ENCODE measurements at places on chromosomes 7 and 10.

- DNase-seq: no peak
Measured at GRCh38 chr10:107686095-107686494, 521.6 kb upstream of the SORCS1 start.

DNA sequence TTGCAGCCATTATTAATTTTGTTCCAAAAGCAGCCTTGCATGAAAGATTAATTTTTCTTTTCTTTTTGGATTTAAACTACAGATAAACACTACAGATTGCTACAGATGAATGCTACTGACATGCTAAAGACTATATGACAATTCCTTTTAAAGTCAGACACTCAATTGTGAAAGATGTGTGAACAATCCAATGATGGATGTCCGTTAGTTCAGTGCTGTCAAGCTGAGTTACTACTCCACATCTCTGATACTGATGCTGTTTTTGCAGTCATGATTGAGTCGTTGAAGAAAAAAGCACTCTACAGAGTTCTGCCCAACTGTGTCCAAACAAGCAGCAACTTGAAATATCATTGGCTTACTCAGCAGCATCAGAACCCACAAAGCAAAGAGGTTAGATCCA is 146.8 kb downstream of the OTUD1 start:
- DNase-seq: no peak

- DNase-seq: peak; percentile 84
Measured at GRCh38 chr7:65216469-65216868, 157.2 kb upstream of the ZNF92 start.

DNA sequence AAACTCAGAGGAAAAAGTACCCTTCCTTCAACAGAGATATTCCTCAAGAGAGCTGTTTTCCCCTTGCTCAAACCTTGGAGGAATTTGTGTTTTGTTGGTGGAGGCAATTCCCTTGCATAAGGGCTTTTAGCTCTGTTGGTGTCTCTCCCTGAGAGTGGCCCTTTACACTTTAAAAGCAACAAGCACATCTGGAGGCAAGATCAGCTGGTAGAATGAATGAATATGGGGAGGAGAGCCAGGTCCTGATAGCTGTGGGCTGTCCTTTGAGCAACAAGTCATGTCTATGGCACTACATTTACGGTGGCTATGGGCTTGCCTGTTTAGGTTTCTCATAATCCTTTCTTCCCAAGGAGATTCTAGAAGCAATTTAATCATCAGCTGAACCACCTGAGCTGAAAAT is 384.0 kb downstream of the SORCS3 start:
- no peak for DNase-seq

DNA sequence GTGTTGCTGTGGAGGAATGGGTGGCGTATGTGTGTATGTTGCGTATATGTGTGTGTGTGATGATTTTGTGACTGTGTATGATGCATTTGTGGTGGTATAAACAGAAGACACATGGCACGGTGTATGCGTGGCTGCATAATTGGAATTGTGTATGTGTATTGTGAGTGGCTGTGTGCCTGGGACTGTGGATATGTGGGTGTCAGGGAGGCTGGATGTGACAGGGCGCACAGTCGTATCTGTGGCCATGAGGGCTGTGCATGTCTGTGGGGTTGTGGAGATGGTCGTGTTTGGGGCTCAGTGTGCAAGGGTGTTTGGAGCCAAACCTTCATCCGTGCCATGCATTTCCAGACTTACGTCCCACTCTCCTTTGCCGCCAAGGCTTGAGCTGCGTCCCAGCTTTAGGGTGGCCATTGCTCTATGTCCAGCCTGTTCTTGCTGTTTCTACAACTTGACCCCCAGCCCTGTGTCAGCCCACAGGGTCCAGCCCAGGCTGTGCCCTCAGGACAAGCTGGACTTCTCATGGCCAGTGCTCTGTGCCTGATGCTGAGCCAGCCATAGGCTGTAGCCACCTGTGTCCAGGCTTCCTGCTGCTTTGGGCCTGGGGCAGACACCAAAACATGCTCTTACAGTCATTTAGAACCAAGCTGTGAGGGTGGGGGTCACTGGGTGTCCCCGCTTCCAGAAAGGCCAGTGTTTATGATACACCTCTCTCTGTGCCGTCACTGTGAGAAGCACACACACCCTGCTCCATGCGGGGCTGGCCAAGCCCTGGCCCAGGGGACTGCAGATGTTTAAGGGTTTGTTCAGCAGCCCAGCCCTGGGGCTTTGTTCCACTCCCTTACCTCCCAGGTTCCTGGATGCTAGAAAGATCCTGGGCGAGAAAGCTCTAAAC is 127.6 kb downstream of the NEURL1 start:
- DNase-seq: no peak

- DNase-seq: no peak
Measured at GRCh38 chr10:60823324-60823723, 45.0 kb downstream of the CDK1 start.

GRCh38 chr7:30837581-30837980 is 66.4 kb downstream of the MINDY4 start:
- DNase-seq: no peak

DNA sequence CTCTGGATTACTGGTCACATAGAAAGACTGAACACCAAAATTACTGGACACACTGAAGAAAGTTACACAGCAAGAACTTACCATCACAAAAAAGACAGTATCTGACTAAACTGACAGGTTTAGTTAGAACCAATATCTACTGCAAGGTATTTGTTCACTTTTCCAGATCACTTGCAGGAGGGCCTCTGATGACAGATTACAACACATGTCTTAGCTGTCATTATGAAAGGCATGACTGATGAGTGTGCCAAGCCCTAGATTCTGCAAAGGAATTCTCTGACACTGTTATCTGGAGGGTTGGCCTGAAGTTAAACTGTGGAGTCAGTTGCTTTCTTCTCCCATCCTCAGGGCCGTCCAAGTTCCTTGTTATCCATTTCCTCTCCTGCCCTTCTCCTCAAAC is 242.7 kb downstream of the KIF20B start:
- DNase-seq: no peak

DNA sequence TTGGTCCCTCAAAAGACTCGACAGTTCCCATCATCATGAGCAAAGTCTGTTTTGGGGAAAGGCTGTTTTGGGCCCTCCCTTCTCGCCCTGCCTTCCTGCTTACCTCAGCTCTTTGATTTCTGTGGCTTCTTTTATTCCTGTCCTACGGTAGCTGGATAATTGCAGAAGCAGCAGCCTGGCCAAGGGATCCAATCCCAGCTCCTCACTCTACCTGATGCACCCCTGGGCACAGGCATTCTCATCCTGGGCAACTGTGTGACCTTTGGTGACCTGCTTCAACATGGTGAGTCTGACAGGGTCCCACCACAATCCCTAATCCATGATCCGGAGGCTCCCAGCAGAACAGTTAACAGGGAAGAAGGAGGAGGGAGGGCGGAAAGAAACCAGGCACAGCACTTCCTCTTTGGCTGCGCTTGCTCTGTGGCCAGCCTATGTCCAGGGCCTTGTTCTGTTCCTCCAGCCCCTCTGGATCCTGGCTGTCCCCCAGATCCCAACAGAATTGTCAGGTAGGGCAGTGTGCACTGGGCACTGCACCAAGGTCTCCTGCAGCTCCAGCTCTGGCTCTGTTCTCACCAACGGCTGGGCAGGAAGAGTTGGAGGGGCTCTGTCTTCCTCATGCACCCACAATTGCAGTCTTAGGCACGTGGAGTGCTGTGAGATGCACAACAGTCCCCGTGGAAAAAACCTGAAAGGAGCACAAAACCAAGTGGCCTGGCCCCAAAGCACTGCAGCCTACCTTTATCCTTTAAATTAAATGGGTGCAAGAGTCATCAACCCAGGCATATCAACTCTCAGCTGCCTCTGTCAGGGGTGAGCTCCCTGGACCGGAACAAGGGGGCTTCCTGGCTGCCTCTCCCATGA is 144.4 kb downstream of the PTPN20 start:
- no peak for DNase-seq

- no peak for DNase-seq
Measured at GRCh38 chr10:52703451-52703850, 69.1 kb downstream of the MBL2 start.

DNA sequence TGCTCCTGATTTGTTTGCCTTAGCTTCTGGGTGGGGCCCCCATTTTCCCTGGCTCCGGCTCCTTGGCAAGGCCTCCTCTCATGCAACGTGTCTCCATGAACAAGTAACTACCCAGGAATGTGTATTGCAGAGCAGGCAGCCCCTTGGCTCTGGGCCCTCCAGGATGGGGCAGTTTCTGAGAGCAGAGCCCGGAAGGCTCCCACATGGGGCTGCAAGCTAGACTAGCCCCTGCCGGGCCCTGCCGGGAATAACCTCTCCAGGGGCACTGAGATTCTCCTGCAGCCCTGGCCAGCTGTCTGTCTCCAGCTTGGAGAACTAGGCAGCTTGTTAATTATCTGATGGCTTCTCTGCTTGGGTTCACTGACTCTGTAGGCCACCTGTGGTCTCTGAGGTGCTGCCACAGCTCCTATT is 184.0 kb upstream of the INHBA start:
- DNase-seq: no peak

DNA sequence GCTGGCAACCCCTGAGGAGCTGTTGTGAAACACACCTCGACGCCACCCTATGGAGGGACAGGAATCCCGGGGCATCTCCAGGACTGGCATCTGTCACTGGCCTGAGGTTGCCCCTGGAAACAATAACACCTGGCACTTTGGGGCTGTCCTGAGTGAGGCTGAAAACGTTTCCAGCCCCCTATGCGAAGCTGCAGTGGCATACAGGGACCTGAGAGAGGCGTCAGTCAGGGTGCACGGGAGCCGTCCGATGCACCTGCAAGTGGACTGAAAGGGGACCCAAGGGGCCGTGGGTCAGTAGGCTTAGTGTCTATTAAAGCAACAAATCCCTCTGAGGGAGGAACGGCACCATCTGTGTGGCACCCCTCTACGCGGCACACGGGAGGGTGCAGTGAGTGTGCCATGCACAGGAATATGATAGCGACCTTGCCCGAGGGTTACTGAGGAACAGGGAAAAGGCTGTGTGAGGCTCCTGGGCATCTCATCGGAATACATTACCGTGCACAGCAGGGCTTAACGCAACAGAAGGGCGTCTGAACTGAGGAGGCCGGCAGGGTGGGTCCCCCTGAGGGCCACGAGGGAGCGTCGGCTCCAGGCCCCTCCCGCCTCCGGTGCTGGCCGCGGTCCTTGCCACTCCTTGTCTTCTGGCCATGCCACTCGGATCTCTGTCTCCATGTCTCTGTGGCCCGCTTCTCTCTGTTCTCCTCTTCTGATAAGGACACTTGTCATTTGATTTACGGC is 50.4 kb downstream of the FOXL3 start:
- DNase-seq: no peak

- peak; percentile 36 for DNase-seq
Measured at GRCh38 chr10:93947055-93947454, 46.7 kb upstream of the PLCE1 start.

All from SW480 (cell line).